ENCODE measurements at places on chromosomes 4 and X.

- DNase-seq, result no peak
Measured at GRCh38 chr4:86306816-86307215, 53.0 kb downstream of the MAPK10 start.

DNA sequence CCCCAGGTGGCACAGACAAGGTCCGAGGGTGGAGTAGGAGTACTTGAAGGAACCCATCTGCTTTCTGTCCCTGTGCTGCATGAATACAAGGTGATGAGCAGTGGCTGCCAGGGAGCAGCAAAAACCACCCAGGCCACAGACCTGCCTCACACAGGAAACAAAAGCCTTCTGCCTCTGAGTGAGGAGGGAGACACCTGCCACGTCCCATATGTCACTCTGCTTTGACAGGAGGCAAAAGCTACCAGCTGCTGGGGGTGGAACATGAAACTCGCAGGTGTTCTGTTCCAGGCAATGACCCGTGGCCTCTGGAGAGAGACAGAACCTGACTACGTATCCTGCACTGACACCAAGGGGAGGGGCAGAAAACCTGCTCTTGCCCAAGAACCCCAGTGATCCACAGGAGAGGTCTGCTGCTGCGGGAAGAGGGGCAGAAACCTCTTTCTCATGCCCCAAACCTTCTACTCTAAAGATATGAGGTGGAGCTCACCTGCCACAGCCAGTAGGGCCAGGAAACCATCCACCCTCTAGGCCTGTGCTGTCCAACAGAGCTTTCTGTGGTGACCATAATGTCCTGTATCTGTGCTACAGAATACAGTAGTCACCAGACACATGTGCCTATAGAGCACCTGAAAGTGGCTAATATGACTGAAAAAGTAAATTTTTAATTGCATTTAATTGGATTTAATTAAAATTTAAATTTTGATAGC is 172.9 kb downstream of the PRDM5 start:
- no peak for DNase-seq

DNA sequence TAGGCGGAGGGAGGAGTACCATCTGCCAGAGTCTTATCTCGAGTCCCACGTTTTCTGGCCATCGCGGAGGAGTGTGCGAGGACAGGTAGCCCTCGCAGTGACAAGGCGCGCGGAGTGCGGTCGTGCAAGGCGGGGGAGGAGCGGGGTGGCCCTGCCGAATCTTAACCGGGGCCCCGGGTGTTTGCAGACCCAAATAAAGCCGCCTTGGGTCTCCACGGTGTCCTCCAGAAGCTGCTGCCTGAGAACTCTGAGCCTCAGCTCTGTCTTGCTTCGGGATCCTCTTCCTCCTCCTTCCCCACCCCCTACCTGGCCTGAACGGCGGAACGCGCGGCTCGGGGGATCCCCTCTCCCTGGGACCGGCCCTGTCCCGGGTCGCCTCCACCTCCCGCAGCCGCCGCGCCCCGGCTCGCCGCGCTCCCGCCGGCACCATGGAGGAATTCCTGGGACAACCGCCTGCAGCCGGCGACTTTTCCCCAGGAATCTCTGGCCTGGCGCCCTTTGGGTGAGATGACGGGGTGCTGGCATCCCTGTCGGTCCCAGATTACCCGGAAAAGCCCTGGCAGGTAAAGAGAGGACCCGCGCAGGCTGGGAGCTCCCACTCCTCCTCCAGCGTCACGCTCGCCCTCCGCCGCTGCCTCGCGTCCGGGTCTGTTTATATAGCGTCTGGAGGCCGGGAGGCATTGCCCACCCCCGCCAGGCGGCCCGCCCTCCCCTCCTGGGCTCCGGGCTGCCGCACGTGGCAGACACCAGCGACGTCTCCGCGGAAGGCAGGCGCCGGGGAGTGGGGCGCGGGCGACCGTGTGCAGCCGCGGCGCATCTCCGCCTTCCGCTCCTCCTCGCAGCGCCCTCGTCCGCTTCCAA is at the start of gene GALNTL6:
GALNTL6 (plus strand) TSS at position 740 of the 861 bp plus-strand sequence.
- no peak for DNase-seq

DNA sequence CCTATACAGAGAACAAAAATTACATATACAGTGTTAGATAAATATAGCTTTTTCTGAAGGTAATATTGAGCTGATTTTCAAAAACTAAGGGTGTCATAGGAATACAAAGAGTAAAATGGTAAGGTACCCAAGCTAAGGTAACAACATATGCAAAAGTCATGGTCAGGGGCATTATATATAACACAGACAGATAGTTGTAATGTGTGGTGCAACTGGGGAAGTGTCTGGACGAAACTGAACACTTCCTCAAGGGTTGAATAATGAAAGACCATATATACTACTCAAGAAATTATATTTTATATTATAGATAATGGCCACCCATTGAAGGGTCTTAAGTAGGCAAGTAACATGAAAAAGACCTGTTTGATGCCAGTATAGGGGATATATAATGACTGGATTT is 262.1 kb upstream of the CXXC4 start:
- DNase-seq, result no peak

- no peak for DNase-seq
Measured at GRCh38 chr4:176467001-176467400, 147.2 kb downstream of the SPCS3 start.

DNA sequence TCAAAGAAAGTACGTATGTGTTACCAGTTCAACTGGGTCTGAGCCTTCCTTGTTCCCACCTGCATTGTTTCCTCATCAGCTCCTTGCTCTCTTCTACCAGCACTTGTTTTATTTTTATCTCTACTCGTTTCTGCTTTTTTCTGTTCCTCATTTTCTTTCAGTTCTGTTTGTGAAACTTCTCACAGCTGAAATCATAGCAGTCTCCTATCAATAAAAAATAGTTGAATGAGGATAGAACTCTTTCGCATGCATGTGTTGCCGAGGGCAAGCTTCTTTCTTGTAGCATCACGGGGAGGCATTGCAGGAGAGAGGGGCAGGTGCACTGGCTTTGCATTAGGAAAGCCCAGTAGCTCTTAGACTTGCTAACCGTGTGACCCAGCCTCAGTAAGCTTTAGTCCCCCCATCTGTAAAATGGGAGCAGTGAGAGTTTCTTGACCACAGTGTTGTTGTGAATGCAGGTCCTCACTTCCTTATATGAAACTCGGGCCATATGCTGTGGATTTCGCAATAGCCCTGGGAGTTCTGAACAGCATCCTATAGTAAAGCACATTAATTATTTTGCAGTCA is 24.7 kb downstream of the OFD1 start:
- no peak for DNase-seq

- no peak for DNase-seq
Measured at GRCh38 chr4:146245850-146246249, 31.5 kb downstream of the REELD1 start.

DNA sequence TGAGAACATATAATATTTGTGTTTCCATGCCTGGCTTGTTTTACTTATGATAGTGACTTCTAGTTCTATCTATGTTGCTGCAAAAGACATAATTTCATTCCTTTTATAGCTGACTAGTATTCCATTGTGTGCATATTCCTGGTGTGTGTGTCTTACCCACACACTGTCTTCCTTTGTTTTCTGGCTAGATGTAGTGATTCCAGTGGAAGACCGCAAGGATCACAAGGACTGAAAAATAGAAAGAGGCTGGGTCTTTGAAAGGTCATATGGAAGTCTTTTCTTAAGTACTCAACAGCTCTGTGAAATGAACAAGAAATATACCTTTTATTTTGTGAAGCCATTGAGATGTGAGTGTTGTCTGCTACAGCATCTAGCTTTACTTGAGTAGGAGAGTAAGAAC is 29.4 kb upstream of the TAB3 start:
- no peak for DNase-seq

GRCh38 chrX:9746148-9746888 is 19.3 kb downstream of the GPR143 start:
- DNase-seq, result no peak

- DNase-seq, result no peak
Measured at GRCh38 chr4:16136827-16137226, 53.0 kb upstream of the PROM1 start.

DNA sequence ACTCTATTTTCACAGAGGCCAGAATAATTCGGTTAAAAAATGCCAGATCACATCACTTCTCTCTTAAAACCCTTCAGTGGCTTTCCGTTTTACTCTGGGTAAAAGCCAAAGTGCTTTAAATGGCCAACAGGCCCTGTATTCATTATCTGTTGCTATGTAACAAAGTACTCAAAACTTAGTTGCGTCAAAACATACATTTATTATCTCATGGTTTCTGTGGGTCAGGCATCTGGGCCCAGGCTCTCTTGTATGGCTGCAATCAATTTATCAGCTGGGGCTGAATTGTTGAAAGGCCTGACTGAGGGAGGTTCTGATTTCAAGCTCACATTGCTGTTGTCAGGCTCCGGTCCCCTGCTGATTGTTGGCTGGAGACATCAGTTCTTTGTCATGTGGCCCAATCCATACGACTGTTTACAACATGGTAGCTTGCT is 72.7 kb upstream of the H2AZ1 start:
- DNase-seq, result no peak

DNA sequence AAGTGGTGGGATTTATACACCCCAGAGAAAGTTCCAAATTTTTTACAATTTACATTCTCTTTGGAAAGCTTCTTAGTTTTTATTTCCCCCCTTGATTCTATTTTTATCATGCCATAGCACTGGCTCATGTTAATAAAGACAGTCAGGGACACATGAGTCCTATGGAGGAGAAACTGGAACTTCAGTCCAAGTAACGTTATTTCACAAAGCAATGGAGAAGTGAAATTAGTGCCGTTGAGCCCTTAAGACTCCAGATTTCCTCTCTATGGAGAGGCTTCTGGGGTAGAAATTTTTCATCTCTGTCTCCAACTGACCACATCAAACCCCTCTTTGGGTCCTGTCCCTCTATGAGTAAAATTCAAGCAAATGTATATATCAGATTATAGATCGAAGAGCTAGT is 12.8 kb upstream of the TASL start:
- DNase-seq, result no peak

DNA sequence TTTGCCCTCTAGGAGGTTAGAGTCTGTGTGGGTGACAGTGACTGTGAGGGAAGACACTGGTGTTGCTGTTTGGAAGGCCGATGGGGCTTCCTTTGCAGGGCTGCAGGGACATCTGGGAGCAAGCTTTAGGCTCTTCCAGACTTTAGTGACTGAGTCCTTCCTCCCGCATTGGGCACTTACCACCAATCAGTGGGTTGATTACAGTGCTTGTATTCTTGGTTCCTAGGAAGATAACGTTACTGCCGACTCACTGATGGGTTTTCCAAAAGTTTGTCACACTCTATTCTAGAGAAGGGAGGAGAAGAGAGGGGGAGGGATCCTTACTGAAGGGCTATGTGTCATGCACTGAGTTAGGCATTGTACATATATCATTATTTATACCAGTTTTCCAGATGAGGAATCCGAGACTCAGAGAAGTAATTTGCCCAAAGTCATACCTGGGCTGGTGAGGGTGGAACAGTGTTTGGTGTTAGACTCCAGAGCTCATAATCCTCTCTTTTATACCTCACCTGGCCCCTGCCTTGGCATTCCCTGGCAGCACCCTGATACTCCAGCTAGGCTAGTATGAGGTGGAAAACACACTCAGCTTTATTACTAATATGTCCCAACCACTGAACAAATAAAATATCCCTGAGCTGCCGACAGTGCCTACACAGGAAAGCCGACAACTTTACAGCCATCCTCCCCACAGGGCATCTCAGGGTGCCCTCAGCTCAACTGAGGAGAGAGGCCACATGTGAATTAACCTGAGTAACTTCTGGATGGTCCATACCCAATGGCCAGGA is 3.8 kb downstream of the CHST7 start:
- DNase-seq, result peak; percentile 30

GRCh38 chrX:93874554-93874953 is 200.5 kb downstream of the FAM133A start:
- DNase-seq, result no peak

- DNase-seq, result no peak
Measured at GRCh38 chrX:150080497-150080896, 142.2 kb upstream of the EOLA2 start.

- DNase-seq, result no peak
Measured at GRCh38 chrX:136210243-136210642, 41.0 kb downstream of the MAP7D3 start.

- DNase-seq, result no peak
Measured at GRCh38 chr4:150126864-150127203, 48.6 kb downstream of the DCLK2 start.
